ENCODE measurements at places on chromosomes 6 and 20. TPM values are rescaled to one million over a fixed set of nuclear protein-coding genes. Genes with fewer than 3 reads are reported as not detected.

DNA sequence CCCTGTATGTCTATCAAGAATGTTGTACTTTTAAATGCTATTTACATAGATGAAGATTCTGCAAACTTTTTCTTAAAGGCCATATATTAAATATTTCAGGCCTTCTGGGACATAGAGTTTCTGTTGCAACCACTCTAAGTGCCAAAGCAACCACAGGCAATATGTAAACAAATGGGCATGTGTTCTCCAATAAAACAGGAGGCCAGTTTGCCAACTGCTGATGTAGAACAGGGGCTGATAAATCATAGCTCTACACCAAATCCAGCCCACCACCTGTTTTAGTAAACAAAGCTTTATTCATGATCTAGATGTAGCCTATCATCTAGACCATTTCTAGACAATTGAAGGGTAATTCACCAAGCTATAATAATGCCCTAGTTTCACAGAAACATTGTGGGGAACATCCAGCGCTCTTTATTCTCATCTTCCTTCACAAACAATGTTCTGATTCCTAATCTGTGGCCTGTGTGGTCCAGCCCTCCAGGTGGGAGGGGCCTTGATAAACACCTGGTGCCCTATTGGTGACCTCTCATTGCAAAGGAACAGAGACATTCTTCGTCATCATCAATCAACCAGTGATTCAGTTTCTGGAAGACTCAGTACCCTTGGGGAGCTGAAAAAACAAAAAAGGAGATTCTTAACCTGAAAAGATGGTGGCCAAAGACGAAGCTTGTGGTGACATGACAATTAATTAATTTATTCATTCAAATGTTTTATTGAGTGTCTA lies 80.2 kb downstream of the PREP start:
- peaks cover 31% of the 10 kb centered on the region for H3K36me3 ChIP-seq
- H3K4me1 ChIP-seq = peaks cover 1% of the 10 kb centered on the region
- no peak for DNase-seq

GRCh38 chr6:121310495-121310894 lies 23.8 kb downstream of the TBC1D32 start:
- H3K4me1 ChIP-seq = no peaks in the 10 kb centered on the region
- H3K27me3 ChIP-seq = no peaks in the 10 kb centered on the region
- no peak overlapping the region for H3K4me3 ChIP-seq
- H3K36me3 ChIP-seq = peaks cover 8% of the 10 kb centered on the region

- no peaks in the 10 kb centered on the region for H3K36me3 ChIP-seq
Observed at GRCh38 chr20:24789877-24790276, 159.2 kb upstream of the CST7 start.

GRCh38 chr6:46638650-46639049 lies 14.0 kb downstream of the CYP39A1 start:
- H3K4me3 ChIP-seq = no peak overlapping the region
- no peak overlapping the region for H3K27ac ChIP-seq
- no peak for DNase-seq

DNA sequence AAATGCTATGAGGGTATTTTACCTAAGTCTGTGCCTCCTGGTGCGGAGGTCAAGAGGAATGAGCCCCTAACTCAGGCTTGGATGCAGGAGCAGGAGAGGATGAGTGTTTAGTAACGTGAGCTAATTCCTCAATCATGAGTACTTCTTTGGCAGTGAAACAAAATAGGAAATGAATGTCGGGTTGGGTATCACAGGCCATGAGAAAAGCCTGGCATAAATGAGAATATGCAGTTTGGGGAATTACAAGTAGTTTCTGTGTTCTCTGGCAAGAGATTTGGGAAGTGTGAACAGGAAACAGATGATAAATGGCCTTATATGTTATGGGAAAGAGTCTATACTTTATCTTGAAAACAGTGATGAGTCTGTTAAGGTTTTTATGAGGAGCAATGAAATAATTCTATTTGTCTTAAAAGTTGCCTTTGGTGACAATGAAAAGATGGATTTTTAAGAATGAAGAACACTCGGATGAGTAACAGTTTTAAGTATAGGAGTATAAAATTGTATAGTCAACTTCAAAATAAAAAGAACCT lies 59.0 kb upstream of the RNF146 start:
- H3K27ac ChIP-seq = no peak overlapping the region
- H3K27me3 ChIP-seq = peaks cover 18% of the 10 kb centered on the region
- H3K36me3 ChIP-seq = no peaks in the 10 kb centered on the region

DNA sequence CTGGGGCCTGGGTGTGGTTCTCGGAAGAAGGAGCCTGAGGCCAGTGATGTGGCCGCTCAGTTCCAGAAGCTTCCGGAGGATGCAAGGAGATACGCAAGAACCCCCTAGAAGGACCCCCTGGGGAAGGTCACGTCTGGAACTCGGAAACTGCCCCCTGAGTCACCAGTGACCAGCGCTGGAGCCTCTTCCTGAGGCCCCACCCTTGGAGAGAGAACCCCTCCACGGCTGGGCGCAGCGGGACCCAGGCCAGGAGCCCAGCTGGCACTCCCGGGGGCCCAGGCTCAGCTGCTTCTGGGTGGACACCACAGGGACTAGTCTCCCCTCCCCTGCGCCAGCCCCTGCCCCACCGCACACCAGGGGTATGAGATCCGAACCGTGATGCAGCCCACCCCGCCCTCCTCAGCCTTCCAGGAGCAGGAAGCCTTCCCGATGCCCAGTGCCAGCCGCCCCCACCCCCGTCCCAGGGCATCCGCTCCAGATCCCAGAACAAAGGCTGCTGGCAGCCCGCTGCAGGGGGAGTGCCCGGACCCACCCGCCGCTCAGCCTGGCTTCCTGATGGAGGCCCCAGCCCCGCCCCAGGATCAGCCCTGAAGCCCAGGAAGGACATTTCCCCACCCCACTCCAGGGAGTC lies 7.5 kb downstream of the LAMA5 start:
- no peaks in the 10 kb centered on the region for H3K4me1 ChIP-seq
- DNase-seq = no peak
- no peak overlapping the region for H3K4me3 ChIP-seq
- H3K27ac ChIP-seq = no peak overlapping the region
- H3K27me3 ChIP-seq = peaks cover under 1% of the 10 kb centered on the region

GRCh38 chr6:146071781-146072180 lies 42.9 kb downstream of the GRM1 start:
- no peak overlapping the region for H3K27ac ChIP-seq
- H3K4me1 ChIP-seq = no peaks in the 10 kb centered on the region
- H3K4me3 ChIP-seq = no peak overlapping the region
- no peaks in the 10 kb centered on the region for H3K27me3 ChIP-seq
- no peaks in the 10 kb centered on the region for H3K36me3 ChIP-seq

DNA sequence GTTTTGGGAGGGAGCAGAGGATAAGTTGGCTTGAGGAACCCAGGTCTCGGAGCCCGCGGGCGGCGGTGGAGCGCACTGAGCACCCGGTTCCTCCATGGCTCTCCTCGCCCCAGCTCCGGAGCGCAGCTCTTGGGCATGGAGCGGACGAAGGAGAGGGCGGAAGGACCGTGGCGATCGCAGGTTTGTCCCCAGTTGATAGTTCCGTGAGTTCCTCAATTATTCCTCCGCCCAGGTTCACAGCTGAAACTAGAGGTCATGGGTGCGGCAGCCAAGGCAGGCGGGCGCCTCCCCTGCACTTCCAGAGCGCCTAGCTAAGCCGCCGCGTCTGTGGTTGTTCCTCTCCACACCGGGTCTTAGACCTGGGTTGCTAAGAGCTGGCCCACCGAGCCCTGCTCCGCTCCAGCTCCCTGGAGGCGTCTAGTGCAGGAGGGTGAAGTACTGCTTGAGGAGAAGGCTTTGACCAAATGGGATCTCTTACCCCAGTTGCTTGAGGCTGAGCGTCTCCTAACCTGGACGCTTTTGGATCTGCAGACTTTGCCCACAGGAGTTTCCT lies at the start of gene HTR1B:
HTR1B (minus strand) TSS at position 184 of the 553 bp plus-strand sequence; CDS start at position 96, 88 bp downstream.
- peaks cover 9% of the 10 kb centered on the region for H3K4me1 ChIP-seq
- DNase-seq = no peak
- H3K27me3 ChIP-seq = peaks cover 57% of the 10 kb centered on the region
- no peak within 1 kb of the TSS for H3K4me3 ChIP-seq
- no peak within 1 kb of the TSS for H3K27ac ChIP-seq

GRCh38 chr20:32162351-32162750 lies 45.2 kb downstream of the PLAGL2 start:
- H3K27me3 ChIP-seq = no peaks in the 10 kb centered on the region
- peaks cover 52% of the 10 kb centered on the region for H3K36me3 ChIP-seq
- DNase-seq = no peak
- H3K4me3 ChIP-seq = no peak overlapping the region
- no peak overlapping the region for H3K27ac ChIP-seq

DNA sequence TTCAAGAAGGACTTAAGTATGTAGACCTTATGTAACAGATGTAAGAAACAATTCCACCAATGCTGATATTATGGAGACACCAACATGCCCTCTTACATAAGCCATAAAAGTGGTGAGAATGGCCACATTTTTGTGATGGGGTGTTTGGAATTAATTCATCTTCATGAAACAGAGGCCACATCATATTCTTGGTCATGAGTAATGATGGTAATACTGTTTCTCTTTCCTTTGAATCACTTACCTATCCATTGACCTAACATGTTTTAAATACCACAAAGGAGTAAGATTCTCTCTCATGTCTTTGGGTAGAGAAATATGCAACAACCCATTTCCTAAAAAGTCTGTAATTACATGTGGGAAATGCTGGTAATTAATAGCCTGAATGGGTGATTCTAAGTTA lies 545.4 kb upstream of the FLRT3 start:
- H3K27ac ChIP-seq = no peak overlapping the region
- DNase-seq = no peak
- H3K4me3 ChIP-seq = no peak overlapping the region
- H3K36me3 ChIP-seq = no peaks in the 10 kb centered on the region

GRCh38 chr6:71349395-71349794 lies 60.8 kb downstream of the OGFRL1 start:
- H3K27ac ChIP-seq = no peak overlapping the region
- H3K4me1 ChIP-seq = no peaks in the 10 kb centered on the region
- H3K4me3 ChIP-seq = no peak overlapping the region
- no peak for DNase-seq
- H3K36me3 ChIP-seq = no peaks in the 10 kb centered on the region
- peaks cover 3% of the 10 kb centered on the region for H3K27me3 ChIP-seq

- peaks cover 2% of the 10 kb centered on the region for H3K4me1 ChIP-seq
- H3K27me3 ChIP-seq = no peaks in the 10 kb centered on the region
- no peak overlapping the region for H3K27ac ChIP-seq
- H3K36me3 ChIP-seq = peaks cover 39% of the 10 kb centered on the region
- DNase-seq = no peak
- H3K4me3 ChIP-seq = no peak overlapping the region
Observed at GRCh38 chr20:33611106-33611505, 51.0 kb upstream of the C20orf144 start.

DNA sequence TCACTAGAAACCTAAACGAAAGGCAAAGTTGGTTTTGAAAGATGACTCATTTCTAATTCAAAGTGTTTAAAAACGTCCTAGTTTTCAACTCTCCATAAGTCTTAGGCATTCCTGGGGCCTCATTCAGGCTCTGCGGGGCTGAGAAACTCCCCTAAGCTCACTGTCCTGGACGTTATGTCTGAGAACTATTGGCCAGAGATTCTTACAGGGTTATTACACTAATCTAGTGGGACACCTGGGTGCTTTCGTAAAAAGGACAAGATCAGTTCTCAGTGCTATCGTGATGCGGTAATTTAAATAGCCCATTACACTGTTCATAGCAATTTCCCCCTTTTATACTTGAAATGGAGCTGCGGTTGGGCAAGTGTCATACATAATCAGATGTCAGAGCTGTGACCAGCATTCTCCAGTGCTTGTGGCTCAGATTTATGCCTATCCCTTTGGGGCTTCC lies 280.9 kb downstream of the QKI start:
- DNase-seq = no peak
- peaks cover 2% of the 10 kb centered on the region for H3K27me3 ChIP-seq
- H3K4me1 ChIP-seq = no peaks in the 10 kb centered on the region
- H3K27ac ChIP-seq = no peak overlapping the region
- H3K36me3 ChIP-seq = no peaks in the 10 kb centered on the region

- no peaks in the 10 kb centered on the region for H3K4me1 ChIP-seq
- H3K36me3 ChIP-seq = no peaks in the 10 kb centered on the region
- no peak overlapping the region for H3K4me3 ChIP-seq
- H3K27me3 ChIP-seq = peaks cover 37% of the 10 kb centered on the region
- no peak for DNase-seq
- no peak overlapping the region for H3K27ac ChIP-seq
Observed at GRCh38 chr20:568673-569415, 25.3 kb upstream of the CSNK2A1 start.

DNA sequence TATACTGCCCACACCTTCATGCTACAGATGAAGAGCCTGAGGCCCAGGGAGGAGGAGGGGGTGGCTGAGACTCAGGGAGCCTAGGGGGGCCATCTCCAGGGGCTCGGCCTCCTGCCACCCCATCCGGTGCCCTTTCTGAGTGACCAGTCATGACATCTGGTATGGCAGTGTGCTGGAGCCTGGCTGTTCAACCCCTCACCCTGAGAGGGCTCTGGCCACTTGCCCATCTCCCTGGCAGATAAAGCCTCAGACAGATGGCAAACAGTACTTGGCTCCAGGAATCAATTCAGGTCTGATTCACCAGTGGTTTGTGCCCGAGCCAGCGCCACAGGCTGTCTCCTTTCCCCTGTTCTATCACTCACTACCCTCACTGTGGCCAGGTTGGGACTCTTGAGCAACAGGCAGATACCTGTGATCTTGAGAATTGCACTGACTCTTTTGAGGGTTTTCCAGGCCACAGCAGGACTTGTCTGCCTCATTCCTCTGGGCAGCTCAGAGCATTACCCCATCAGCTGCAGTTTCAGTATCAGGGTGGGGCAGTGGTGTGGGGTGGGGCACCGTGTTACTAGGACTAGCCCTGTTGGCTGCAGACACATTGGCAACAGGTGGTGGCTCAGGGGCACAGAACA lies 22.8 kb downstream of the SRSF3 start:
- H3K4me3 ChIP-seq = no peak overlapping the region
- peaks cover 21% of the 10 kb centered on the region for H3K36me3 ChIP-seq
- H3K27ac ChIP-seq = no peak overlapping the region
- DNase-seq = no peak

DNA sequence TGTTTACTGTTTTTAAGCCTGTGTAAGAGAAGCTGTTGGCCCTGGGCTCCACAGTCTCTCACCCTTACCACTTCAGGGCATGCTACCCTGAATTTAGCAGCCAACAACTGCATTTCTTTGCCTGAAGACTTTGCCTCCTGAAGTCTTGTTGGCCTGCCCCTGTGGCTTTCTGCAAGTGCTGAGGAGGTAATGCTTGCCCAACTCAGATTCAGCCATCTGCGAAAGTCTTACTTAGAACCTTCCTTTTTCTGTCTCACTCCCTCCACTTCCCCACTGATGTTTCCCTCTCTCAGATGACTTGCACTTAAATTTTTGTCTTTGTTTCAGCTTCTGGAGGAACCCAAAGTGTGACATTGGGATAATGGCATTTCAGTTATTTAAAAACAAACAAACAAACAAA lies 11.8 kb upstream of the IBTK start:
- H3K27ac ChIP-seq = no peak overlapping the region
- no peaks in the 10 kb centered on the region for H3K36me3 ChIP-seq
- DNase-seq = no peak
- no peaks in the 10 kb centered on the region for H3K4me1 ChIP-seq
- H3K27me3 ChIP-seq = peaks cover 4% of the 10 kb centered on the region

C20orf202 gene
- not detected for total RNA-seq

KIFC1 gene
- total RNA-seq = 167 TPM

AVP gene
- not detected for total RNA-seq

SIRPD gene
- 0.17 TPM for total RNA-seq

ULBP3 gene
- total RNA-seq = 1.0 TPM

GNAS-AS1 gene
- total RNA-seq = 1.5 TPM

COL11A2 gene
- 1.3 TPM for total RNA-seq

SPATA2 gene
- 8.2 TPM for total RNA-seq

NCOA7 gene
- total RNA-seq = 53.1 TPM

HDDC2 gene
- 64.4 TPM for total RNA-seq

CDH26 gene
- 0.40 TPM for total RNA-seq

EYA4 gene
- not detected for total RNA-seq

ABT1 gene
- 27.4 TPM for total RNA-seq

REM1 gene
- not detected for total RNA-seq

TRAPPC3L gene
- total RNA-seq = not detected

EPPIN gene
- total RNA-seq = not detected

CTCFL gene
- total RNA-seq = not detected

MOG gene
- not detected for total RNA-seq

Measured in activated CD4-positive, alpha-beta T cell treated with anti-CD3 and anti-CD28 coated beads, Interleukin-2, amount 10 ng/mL, durations not matched to agents 7 days and 5 days (primary cell).